Tibial nerve (tissue), 4 donors: ENCODE measurements at places on chromosomes 3 and 15.

- H3K36me3 ChIP-seq: no peaks in the 10 kb centered on the region
- no peak overlapping the region for H3K4me3 ChIP-seq
- no peak for DNase-seq
- H3K27ac ChIP-seq: no peak overlapping the region
- H3K4me1 ChIP-seq: peaks cover 5% of the 10 kb centered on the region
These were observed 4.5 kb upstream of the ZNF280D start for GRCh38 chr15:56737791-56738190.

GRCh38 chr3:79515072-79515471, 252.7 kb downstream of the ROBO1 start:
- no peaks in the 10 kb centered on the region for H3K36me3 ChIP-seq
- no peaks in the 10 kb centered on the region for H3K27me3 ChIP-seq

DNA sequence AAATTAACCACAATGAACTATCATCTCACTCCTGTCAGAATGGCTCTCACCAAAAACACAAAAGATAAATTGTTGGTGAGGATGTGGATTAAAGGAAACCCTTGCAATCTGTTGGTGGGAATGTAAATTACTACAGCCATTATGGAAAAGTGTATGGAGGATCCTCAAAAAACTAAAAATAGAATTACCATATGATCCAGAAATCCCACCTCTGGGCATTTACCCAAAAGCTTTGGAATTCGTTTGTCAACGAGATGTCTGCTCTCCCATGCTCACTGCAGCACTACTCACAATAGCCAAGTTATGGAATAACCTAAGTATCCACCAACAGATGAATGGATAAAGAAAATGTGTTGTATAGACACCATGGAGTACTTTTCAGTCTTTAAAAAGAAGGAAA, 21.6 kb downstream of the FSIP1 start:
- peaks cover 7% of the 10 kb centered on the region for H3K4me1 ChIP-seq
- DNase-seq: no peak
- H3K27me3 ChIP-seq: no peaks in the 10 kb centered on the region
- no peak overlapping the region for H3K27ac ChIP-seq

DNA sequence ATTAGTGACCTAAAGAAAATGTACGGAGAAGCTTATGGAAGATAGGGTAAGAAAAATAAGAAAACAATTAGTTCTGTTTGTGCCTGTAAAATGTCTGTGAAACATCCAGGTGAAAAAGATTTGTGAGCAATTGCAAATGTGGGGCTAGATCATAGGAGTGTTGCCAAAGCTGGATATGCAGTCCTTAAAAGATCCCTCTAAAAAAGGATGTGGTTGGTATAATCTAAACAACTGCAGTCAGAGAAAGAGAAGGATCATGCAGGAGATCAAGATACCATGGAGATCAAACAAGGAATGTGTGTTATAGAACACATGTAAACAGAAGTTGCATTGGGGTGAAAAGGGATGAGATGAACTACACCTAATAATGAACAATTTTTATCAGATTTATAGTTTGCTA, 116.8 kb downstream of the ALCAM start:
- H3K4me3 ChIP-seq: no peak overlapping the region
- H3K4me1 ChIP-seq: no peaks in the 10 kb centered on the region
- no peaks in the 10 kb centered on the region for H3K36me3 ChIP-seq
- H3K27me3 ChIP-seq: no peaks in the 10 kb centered on the region
- no peak overlapping the region for H3K27ac ChIP-seq
- no peak for DNase-seq

- peaks cover 10% of the 10 kb centered on the region for H3K4me1 ChIP-seq
- no peak overlapping the region for H3K4me3 ChIP-seq
- H3K36me3 ChIP-seq: no peaks in the 10 kb centered on the region
- H3K27me3 ChIP-seq: no peaks in the 10 kb centered on the region
These were observed 87.2 kb upstream of the TBL1XR1 start for GRCh38 chr3:177284383-177284881.

- no peaks in the 10 kb centered on the region for H3K27me3 ChIP-seq
- no peak overlapping the region for H3K4me3 ChIP-seq
- peak; percentile 88 for DNase-seq
- peaks cover 6% of the 10 kb centered on the region for H3K4me1 ChIP-seq
These were observed 157.3 kb downstream of the ADAMTS9 start for GRCh38 chr3:64530434-64531049.

GRCh38 chr3:42514876-42515275, 12.4 kb downstream of the VIPR1 start:
- H3K4me1 ChIP-seq: peaks cover 7% of the 10 kb centered on the region
- no peaks in the 10 kb centered on the region for H3K36me3 ChIP-seq

GRCh38 chr15:99137111-99137546, 32.2 kb downstream of the SYNM start:
- H3K27me3 ChIP-seq: no peaks in the 10 kb centered on the region
- H3K27ac ChIP-seq: no peak overlapping the region
- peaks cover 28% of the 10 kb centered on the region for H3K4me1 ChIP-seq
- DNase-seq: no peak
- no peak overlapping the region for H3K4me3 ChIP-seq

GRCh38 chr3:183591881-183592521, 36.5 kb upstream of the KLHL6 start:
- H3K4me3 ChIP-seq: no peak overlapping the region
- no peaks in the 10 kb centered on the region for H3K4me1 ChIP-seq
- no peaks in the 10 kb centered on the region for H3K36me3 ChIP-seq
- DNase-seq: no peak

DNA sequence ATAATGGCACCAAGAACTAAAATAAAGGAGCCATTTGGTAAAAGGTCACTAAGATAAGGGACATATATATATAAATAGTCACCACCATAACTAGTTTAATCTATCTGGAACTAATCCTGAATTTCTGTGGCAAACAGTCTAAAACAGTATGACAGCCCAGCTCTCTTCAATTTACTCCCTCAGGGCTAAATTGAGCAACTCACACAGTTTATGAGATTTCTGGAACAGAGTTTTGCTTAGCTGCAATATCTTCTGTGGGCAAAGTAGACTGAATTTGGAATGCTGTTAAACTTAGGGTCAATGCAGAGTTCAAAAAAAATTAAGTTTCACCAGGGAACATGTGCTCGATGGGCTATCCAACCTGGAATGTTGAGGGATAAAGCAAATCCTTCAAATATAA, 70.1 kb upstream of the VEPH1 start:
- H3K4me1 ChIP-seq: no peaks in the 10 kb centered on the region
- H3K36me3 ChIP-seq: no peaks in the 10 kb centered on the region
- H3K27ac ChIP-seq: no peak overlapping the region
- H3K27me3 ChIP-seq: no peaks in the 10 kb centered on the region
- no peak overlapping the region for H3K4me3 ChIP-seq
- no peak for DNase-seq

DNA sequence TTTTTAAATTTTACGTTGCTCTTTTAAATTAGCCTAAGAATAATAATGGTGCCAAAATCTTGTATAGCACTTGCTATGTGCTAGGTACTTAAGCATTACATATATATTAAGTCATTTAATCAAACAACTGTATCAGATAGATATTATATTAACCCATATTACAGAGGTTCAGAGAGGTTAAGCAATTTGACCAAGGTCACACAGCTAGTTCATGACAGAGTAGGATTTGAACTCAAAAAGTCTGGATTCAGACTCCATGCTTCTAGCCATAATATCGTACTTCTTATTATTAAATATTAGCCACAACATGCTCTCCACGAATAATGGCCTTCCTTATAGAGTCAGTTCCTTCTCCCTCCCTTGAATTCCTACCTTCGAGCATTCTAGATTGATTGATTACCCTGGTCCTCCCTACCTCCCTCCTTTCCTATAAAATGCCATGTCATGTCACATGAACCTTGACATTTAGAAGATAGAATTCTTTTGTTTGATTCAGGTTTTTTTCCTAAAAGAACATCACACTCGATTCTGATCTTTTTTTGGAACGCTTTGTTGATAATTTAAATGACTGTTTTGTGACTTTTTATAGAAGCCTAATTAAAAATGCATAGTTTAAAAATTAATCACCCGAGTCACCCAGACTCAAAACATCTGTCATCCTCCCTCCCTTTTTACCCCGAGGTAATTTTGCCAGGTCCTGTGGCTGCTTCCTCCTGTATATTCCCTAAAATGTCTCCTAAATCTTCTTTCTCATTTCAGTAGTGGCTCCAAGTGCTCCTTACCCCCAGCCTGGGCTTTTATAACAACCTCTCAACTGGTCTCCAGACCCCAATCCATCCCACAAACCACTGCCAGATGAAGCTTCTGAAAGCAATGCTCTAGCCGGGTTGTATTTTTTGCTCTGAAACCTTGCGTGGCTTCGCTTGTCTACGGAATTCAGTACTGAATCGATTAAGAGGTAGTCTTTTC, 8.5 kb upstream of the PSMD6 start:
- H3K27me3 ChIP-seq: no peaks in the 10 kb centered on the region
- no peak for DNase-seq
- H3K27ac ChIP-seq: no peak overlapping the region
- H3K4me1 ChIP-seq: peaks cover 17% of the 10 kb centered on the region

DNA sequence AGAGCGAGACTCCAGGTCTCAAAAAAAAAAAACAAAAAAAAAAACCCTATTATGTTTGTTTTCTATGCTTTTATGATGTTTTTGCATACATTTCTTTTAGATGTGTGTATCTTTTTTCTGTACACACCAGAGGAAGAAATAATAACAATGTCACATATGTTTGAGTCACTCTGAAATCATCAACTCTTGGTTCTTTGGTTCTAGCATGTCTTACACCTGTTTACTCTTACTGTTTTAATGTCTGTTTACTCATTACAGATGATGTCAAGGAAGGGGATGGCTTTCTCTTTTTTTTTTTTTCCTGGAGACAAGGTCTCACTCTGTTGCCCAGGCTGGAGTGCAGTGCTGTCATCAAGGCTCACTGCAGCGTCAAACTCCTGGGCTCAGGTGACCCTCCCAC, 24.1 kb downstream of the RHOA start:
- H3K36me3 ChIP-seq: no peaks in the 10 kb centered on the region
- no peak overlapping the region for H3K27ac ChIP-seq
- peaks cover 4% of the 10 kb centered on the region for H3K4me1 ChIP-seq

GRCh38 chr3:39671600-39671999, 137.8 kb upstream of the MYRIP start:
- H3K27me3 ChIP-seq: no peaks in the 10 kb centered on the region
- no peaks in the 10 kb centered on the region for H3K36me3 ChIP-seq
- no peaks in the 10 kb centered on the region for H3K4me1 ChIP-seq
- no peak for DNase-seq
- H3K27ac ChIP-seq: no peak overlapping the region
- H3K4me3 ChIP-seq: no peak overlapping the region

GRCh38 chr3:43758592-43759225, 68.0 kb downstream of the ABHD5 start:
- no peaks in the 10 kb centered on the region for H3K27me3 ChIP-seq
- H3K4me1 ChIP-seq: no peaks in the 10 kb centered on the region
- DNase-seq: no peak
- peak overlapping the region; percentile 12 for H3K27ac ChIP-seq

DNA sequence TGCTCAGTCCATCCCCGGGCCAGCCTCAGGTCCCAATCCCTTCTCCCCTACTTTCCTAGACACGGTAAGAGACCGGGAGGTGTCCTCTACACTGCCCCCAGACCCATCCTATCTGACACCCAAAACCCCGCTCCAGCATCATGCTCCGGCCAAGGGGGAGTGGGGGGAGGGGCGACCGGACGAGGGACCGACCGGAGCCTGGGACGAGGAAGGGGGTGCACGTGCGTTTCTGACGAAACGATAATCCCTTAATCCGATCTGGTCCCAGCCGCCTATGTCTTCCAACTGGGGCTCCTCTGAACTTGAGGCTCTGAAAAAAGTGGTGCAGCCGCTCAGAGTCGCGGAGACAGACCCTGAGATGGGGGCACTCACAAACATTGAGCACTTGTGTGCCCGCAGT, 494 bp downstream of the CPLX3 start:
- H3K27me3 ChIP-seq: peaks cover 48% of the 10 kb centered on the region
- no peak for DNase-seq
- H3K36me3 ChIP-seq: no peaks in the 10 kb centered on the region
- H3K4me3 ChIP-seq: no peak overlapping the region
- peaks cover 13% of the 10 kb centered on the region for H3K4me1 ChIP-seq

DNA sequence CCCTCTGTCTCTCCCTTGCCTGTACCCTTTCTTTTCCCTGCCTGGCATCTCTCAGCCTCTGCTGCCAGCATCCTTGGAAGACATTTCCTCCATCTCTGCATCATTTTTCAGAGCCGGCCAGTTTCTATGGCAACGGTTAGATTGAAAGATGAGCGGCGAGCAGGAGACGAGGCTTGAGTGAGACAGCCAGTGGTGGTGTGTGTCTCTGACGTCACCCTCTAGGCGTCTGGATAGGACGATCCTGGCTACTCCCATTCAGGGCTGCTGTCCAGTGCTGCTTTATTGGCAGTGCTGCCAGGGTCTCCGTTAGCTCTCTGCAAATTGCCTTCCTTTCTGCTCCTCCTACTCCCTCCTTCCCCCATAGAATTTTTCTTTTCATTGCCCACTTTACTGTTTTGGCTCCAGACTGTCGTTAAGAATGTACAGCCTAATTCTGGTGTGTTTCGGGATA, 57.9 kb downstream of the TRAK1 start:
- peaks cover 30% of the 10 kb centered on the region for H3K4me1 ChIP-seq
- H3K27me3 ChIP-seq: no peaks in the 10 kb centered on the region
- no peaks in the 10 kb centered on the region for H3K36me3 ChIP-seq

GRCh38 chr3:80244390-80244789, 476.6 kb upstream of the ROBO1 start:
- no peaks in the 10 kb centered on the region for H3K27me3 ChIP-seq
- H3K4me1 ChIP-seq: no peaks in the 10 kb centered on the region
- H3K4me3 ChIP-seq: no peak overlapping the region
- DNase-seq: peak; percentile 54
- H3K36me3 ChIP-seq: no peaks in the 10 kb centered on the region
